ENCODE measurements at places on chromosomes 7 and 10.
A peak's percentile ranks its signal among the peaks of the same experiment; 100 is the strongest.

- no peak for DNase-seq
Observed at GRCh38 chr7:126210707-126211106, 1042.0 kb downstream of the GRM8 start.

DNA sequence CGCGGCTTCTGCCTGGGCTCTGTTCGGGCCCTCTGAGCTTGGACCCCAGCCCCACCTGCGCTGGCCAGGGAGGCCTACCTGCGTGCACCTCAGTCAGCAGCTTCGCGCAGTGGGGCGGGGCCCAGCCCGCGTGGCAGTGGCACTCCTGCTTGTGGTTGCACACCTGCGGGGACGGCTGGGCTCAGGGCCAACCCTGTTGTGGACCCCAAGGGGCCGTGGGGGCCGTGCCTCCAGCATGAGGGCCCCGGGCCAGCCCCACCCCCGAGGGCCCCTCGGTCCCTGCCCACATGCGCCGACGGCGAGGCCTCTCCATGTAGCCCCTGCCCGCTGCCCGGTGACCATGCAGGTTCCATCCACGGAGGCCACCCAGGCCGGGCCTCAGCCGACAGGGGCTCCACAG is 7.3 kb downstream of the ADAM8 start:
- DNase-seq, result no peak

GRCh38 chr10:67297637-67298181 is 371.9 kb downstream of the LRRTM3 start:
- no peak for DNase-seq

GRCh38 chr10:106175760-106176377 is 988.6 kb downstream of the SORCS1 start:
- peak; percentile 25 for DNase-seq

DNA sequence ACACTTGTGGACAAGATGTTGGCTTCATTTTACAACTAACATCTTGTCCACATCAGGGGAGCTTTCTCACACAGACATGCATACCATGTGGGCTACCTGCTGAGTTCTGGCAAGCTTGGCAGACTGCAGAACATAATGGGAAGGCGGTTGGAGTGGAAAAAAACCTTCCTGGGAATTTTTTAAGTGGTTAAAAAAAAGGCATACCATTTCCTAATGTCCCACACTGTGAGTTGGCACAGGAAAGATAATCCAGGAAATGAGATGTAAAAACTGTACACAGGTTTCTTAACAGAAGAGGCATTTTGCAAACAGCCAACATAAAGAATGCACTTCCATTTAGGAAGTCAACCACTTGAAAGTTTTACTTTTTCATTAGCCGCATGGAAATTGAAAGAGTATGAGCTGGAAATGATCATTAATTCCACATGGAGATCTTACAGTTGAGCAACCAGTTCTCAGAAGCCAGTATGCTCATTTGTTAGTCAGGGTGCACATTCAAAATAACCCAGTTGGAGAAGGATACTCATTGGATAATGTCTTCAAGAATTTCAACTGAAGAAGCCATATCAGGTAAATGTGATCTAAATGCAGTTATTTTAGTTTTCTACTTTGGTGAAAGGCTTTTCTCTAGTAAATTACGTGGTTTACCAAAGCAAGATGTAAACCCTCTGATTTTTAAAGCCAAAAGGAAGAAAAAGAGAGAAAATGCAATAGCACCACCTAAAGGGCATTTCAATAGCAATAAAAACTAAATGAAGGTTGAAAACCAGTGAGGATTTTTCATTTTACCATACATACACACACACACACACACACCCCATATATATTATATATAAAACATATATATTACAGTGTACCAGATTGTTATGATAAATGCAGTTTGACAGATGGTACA is 194.0 kb downstream of the TAX1BP1 start:
- DNase-seq, result peak; percentile 61

GRCh38 chr7:26278770-26279169 is 12.9 kb upstream of the SNX10 start:
- DNase-seq, result no peak

DNA sequence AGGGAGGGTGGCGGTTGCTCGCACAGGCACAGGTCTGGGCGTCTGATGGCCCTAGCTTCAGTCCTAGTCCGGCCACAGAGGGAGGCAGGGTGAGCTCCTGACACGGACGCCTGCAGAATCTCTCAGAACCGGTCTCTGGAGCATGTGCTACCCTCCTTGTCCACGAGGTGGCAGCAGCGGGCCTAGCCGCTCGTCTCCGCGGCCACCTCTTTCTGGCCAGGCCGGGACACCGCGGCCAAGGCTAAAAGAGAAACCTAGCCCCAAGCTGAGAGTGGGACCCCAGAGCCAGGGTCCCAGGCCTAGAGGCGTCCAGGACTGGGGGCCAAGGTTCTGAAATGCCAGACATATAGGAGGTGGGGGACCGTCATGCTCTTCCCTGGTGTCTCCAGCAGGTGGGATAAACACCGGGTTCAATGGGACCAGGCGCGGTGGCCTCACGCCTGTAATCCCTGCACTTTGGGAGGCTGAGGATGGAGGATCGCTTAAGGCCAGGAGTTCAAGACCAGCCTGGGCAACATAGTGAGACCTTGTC is 3.2 kb upstream of the LAT2 start:
- peak; percentile 52 for DNase-seq

DNA sequence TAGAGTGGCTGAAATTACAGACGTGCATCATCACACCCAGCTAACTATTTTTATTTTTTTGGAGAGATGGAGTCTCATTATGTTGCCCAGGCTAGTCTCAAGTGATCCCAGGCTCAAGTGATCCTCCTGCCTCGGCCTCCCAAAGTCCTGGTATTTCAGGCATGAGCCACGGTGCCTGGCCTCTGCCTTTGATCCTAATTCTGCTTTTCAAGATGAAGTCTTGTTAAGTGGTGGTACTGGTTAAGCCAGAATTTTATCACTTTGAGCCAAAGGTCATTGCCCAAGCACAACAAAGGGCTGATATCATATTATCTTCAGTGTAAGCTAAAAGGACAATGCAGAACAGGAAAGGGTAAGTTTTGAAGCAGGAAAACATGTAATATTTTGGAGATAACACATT is 64.2 kb downstream of the MYOF start:
- no peak for DNase-seq

DNA sequence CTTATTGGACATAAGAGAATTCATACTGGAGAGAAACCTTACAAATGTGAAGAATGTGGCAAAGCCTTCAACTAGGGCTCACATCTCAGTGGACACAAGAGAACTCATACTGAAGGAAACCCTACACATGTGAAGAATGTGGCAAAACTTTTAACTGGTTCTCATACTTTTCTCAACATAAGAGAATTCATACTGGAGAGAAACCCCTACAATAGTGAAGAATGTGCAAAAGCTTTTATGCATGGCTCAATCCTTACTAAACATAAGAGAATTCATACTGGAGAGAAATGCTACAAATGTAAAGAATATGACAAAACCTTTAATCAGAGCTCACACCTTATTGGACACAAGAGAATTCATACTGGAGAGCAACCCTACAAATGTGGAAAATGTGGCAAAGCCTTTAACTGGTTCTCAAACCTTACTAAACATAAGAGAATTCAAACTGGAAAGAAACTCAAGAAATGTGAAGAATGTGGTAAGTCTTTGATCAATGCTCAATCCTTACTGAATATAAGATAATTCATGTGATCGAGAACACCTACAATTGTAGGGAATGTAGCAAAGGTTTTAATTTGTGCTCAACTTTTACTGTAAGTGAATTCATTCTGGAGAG is 121.8 kb upstream of the ZNF722 start:
- no peak for DNase-seq

DNA sequence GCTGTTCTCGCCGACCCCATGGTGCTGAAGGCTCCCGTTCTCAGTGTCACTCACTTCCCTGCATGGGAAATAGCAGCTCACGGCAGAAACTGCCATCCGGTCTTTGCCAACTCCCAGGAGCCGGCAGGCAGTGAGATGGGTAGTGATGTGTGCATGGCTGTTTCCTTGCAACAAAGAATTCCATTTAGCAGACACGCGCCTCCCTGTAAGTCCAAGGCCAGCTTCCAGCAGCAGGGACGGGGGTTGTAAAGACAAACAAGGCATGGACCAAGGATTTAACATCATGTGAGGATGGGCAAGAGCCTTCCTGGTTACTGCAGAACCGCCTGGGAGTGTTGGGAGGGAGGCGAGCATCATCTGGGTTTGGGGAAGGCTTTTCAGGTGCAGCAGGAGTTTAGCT is 273.1 kb downstream of the GLRX3 start:
- DNase-seq, result no peak

DNA sequence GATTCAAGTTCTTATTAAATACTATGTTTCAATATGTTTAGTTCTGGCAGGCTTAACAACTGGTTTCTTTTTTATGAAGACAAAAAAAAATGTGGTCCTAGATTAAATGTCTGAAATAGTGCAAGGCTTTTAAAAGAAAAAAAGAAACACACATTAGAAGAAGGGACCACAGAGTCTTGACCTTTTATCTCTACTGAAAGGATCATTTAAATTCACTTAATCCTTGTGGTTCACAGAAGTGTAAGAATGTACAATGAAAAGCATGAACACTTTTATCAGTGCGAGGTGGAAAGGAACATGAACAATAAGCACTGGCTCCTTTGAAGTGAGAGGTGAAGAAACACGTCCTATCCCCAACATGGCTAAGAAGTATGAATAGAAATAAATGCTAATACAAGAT is 765.1 kb downstream of the MAGI2 start:
- no peak for DNase-seq

- DNase-seq, result no peak
Observed at GRCh38 chr10:43064331-43065075, 12.4 kb upstream of the RET start.

DNA sequence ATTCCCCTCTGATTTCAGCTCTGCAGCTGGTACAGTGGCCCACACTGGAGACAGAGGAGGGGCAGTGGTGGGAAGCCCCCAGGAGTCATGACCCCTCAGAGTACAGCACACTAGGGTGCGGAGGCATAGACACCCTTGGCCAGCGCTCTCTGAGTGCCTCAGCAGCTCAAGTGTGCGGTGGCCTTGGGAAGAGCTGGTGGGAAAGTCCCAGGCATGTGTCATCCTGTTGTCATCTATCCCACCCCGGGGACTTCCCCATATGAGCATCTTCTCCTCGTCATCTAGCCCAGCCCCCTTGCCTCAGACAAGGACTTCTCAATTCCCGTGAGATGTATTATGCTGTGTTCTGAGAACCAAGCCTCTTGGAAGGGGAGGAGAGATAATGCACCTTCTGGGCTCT is 15.6 kb upstream of the PPIF start:
- DNase-seq, result peak; percentile 93

- DNase-seq, result no peak
Observed at GRCh38 chr10:79940431-79940830, 8.5 kb downstream of the SFTPD start.

GRCh38 chr7:1985042-1985441 is 247.7 kb downstream of the MAD1L1 start:
- DNase-seq, result no peak

- DNase-seq, result no peak
Observed at GRCh38 chr10:114220281-114220680, 18.8 kb upstream of the VWA2 start.
